Thyroid gland (tissue), 4 donors: ENCODE measurements at places on chromosomes 13 and 19. TPM values are rescaled to one million over a fixed set of nuclear protein-coding genes. Genes with fewer than 3 reads are reported as not detected.

Gene ZNF324B
- total RNA-seq: 13.4 TPM

Gene OR10H4
- not detected for total RNA-seq

Gene LYL1
- 10.9 TPM for total RNA-seq

Gene NTF4
- not detected for total RNA-seq

Gene ARL11
- 1.2 TPM for total RNA-seq

Gene CNN1
- total RNA-seq: 6.3 TPM

Gene TMEM145
- not detected for total RNA-seq

Gene PRR12
- 12.0 TPM for total RNA-seq

Gene RANBP3
- 84.3 TPM for total RNA-seq

Gene ZNF426
- 14.8 TPM for total RNA-seq

Gene ZNF98
- total RNA-seq: 11.4 TPM

- no peaks in the 10 kb centered on the region for H3K36me3 ChIP-seq
- H3K27me3 ChIP-seq: peaks cover 5% of the 10 kb centered on the region
- no peak overlapping the region for H3K27ac ChIP-seq
- no peak for DNase-seq
- H3K4me1 ChIP-seq: no peaks in the 10 kb centered on the region
Observed at GRCh38 chr19:19214159-19214490, 2.4 kb downstream of the NCAN start.

- H3K4me3 ChIP-seq: no peak overlapping the region
- H3K27ac ChIP-seq: no peak overlapping the region
- no peaks in the 10 kb centered on the region for H3K36me3 ChIP-seq
- peaks cover 5% of the 10 kb centered on the region for H3K4me1 ChIP-seq
Observed at GRCh38 chr19:8654591-8655339, 24.3 kb downstream of the NFILZ start.

DNA sequence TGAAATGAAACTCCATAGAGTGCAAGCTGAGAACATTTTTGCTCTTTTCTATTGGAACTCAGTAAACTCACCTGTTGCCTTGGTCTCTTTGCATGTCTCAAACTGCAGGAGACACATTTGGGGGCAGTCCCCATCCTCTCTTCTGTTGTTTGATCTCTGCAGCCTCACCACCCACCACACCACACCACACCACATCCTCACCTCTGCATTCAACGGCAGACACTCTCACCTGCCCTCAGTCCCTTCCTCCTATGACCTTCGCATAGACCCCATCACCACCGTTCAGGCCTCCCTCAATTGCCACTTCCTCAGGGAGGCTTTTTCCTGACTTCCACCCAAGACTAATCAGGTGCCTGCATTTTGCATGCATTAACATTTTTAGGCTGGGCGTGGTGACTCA, 14.4 kb upstream of the TPM4 start:
- no peaks in the 10 kb centered on the region for H3K36me3 ChIP-seq
- H3K4me3 ChIP-seq: no peak overlapping the region
- H3K4me1 ChIP-seq: no peaks in the 10 kb centered on the region
- no peaks in the 10 kb centered on the region for H3K27me3 ChIP-seq

DNA sequence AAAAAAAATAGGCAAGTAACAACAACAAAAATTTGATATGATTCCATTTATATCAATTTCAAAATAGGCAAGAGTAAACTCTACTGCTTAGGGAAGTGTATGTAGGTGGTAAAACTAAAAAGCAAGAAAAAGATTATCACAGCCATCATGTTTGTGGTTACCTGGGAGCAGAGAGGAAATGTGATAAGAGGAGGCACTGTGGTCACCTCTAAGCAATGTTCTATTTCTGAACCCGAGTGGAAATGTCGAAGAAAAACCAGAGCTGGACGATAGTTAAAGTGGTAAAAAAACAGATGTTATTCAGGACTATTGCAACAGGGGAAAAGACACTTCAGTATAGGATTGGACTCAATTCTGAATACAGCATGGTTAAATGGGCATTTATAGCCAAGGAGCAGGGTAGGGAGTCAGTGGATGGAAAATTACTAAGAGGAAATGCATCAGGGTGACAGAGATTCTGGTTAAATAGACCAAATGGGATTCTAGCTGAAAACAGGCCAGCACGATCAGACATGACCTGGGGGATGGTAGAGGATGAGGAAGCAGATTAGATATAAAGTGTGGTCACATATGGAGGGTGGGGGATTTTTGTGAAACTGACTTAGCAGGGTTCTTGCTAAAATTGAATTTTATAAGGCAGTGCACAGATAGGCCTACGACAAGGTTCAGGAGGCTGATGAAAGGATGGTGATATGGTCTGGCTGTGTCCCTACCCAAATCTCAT, 6.0 kb upstream of the TEX30 start:
- H3K4me3 ChIP-seq: no peak overlapping the region
- no peak overlapping the region for H3K27ac ChIP-seq
- no peaks in the 10 kb centered on the region for H3K36me3 ChIP-seq
- H3K4me1 ChIP-seq: no peaks in the 10 kb centered on the region
- no peak for DNase-seq

GRCh38 chr19:5889288-5889971, 14.2 kb downstream of the NDUFA11 start:
- no peak overlapping the region for H3K4me3 ChIP-seq
- H3K27ac ChIP-seq: no peak overlapping the region

DNA sequence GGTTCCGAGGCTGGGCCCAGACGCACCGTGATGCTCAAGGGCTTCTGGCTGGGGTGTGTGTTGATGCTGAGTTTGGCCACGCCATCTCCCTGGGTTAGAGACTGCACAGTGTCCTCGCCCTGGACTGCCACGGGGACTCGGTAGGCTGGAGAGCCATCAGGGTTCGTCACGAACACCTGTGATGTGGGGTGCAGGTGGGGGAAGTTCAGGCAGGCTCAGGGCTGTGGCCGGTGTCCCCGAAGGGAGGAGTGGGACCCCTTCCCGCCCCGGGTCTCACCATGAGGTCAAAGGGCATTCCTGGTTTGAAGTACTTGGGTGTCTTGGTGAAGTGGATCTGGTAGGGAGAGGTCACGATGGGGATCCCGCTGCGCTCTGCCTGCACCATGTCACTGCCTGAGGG, 8.2 kb downstream of the C3 start:
- no peaks in the 10 kb centered on the region for H3K36me3 ChIP-seq
- no peak overlapping the region for H3K4me3 ChIP-seq
- H3K27ac ChIP-seq: no peak overlapping the region

DNA sequence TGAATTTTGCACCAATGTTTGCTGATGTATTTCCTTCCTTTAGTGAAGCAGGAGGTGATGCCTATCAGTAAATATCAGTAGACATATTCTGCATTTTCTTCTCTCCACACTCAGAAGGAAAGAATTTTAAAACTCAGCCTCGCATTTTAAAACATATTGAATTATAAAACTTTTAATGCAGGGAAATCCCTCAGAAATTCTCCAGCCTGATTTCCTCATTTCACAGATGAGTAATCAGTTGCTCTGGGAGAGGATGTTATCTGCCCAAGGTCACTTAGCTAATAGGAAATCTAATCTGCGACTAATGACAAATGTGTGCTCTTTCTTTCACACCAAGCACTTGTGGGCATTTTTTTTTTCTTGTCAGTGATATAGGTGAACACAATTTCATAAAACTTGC, 320.6 kb downstream of the ITGBL1 start:
- no peaks in the 10 kb centered on the region for H3K36me3 ChIP-seq
- no peak for DNase-seq
- no peaks in the 10 kb centered on the region for H3K4me1 ChIP-seq
- H3K4me3 ChIP-seq: no peak overlapping the region
- no peaks in the 10 kb centered on the region for H3K27me3 ChIP-seq

GRCh38 chr13:31719214-31719613, 20.1 kb upstream of the RXFP2 start:
- H3K27me3 ChIP-seq: no peaks in the 10 kb centered on the region
- DNase-seq: no peak
- no peak overlapping the region for H3K27ac ChIP-seq
- no peaks in the 10 kb centered on the region for H3K36me3 ChIP-seq
- H3K4me3 ChIP-seq: no peak overlapping the region

- no peak for DNase-seq
- no peak overlapping the region for H3K27ac ChIP-seq
- H3K4me1 ChIP-seq: no peaks in the 10 kb centered on the region
- H3K36me3 ChIP-seq: no peaks in the 10 kb centered on the region
- H3K4me3 ChIP-seq: no peak overlapping the region
Observed at GRCh38 chr13:45705918-45706317, 3.8 kb downstream of the CBY2 start.

DNA sequence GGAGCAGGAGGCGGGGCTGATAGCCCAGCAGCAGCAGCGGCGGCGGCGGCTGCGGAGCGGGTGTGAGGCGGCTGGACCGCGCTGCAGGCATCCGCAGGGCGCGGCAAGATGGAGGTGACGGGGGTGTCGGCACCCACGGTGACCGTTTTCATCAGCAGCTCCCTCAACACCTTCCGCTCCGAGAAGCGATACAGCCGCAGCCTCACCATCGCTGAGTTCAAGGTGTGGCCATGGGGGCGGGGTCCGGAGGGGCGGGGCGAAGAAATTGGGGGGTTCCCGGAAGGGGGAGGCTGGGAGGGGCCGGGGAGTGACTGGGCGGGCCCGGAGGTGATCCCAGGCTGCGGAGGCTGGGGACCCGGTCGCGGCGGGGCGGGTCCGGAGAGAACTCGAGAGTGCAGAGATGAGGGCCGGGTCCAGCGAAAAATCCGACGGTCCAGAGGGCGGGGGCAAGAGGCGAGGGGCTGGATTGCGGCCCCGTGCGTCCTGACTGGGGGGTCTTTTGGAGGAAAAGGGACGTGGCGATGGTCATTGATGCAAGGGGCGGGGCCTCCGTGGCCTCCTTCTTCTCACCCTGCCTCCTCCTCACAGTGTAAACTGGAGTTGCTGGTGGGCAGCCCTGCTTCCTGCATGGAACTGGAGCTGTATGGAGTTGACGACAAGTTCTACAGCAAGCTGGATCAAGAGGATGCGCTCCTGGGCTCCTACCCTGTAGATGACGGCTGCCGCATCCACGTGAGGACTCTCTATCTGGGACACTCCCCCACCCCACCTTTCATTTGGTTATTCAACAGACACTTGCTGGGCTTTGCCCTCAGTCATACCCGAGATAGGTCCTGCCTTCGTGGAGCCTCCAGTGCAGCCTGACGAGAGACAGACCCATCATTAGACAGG, at the start of gene TBCB:
TBCB (plus strand) TSS at position 16 of the 891 bp plus-strand sequence; CDS start at position 109, 93 bp downstream.
- peak within 1 kb of the TSS; percentile 60 for H3K4me3 ChIP-seq
- H3K27me3 ChIP-seq: no peaks in the 10 kb centered on the region
- DNase-seq: peak; percentile 80
- H3K27ac ChIP-seq: peak within 1 kb of the TSS; percentile 68
- H3K36me3 ChIP-seq: peaks cover 12% of the 10 kb centered on the region

DNA sequence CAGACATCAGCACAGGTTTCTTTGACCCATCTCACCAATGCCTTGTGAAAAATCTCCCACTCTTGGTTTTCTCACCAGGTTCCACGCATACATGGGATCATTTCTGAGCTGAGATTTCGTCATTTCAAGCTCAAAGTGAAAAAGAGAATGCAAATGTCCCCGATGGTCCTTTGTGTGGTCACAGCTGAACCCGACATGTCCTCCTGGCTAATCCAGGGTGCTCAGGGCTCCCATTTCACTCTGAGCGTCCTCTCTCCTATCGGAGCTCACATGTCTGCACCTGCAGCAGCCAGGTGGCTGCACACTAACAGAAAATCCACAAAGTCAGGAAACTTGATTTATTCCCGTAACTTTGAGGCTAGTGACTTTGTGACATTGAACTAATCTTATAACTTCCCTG, 9.3 kb upstream of the CEACAM3 start:
- DNase-seq: no peak
- H3K36me3 ChIP-seq: no peaks in the 10 kb centered on the region
- H3K27ac ChIP-seq: no peak overlapping the region
- H3K4me3 ChIP-seq: no peak overlapping the region
- H3K27me3 ChIP-seq: no peaks in the 10 kb centered on the region

GRCh38 chr19:11452620-11453310, 17.3 kb downstream of the PRKCSH start:
- H3K27me3 ChIP-seq: no peaks in the 10 kb centered on the region
- DNase-seq: no peak
- H3K4me3 ChIP-seq: no peak overlapping the region
- no peak overlapping the region for H3K27ac ChIP-seq
- H3K4me1 ChIP-seq: no peaks in the 10 kb centered on the region

- H3K4me1 ChIP-seq: no peaks in the 10 kb centered on the region
- no peaks in the 10 kb centered on the region for H3K27me3 ChIP-seq
- H3K27ac ChIP-seq: no peak overlapping the region
- no peak for DNase-seq
- H3K4me3 ChIP-seq: no peak overlapping the region
- peaks cover 56% of the 10 kb centered on the region for H3K36me3 ChIP-seq
Observed at GRCh38 chr19:11444059-11444458, 8.6 kb downstream of the PRKCSH start.

DNA sequence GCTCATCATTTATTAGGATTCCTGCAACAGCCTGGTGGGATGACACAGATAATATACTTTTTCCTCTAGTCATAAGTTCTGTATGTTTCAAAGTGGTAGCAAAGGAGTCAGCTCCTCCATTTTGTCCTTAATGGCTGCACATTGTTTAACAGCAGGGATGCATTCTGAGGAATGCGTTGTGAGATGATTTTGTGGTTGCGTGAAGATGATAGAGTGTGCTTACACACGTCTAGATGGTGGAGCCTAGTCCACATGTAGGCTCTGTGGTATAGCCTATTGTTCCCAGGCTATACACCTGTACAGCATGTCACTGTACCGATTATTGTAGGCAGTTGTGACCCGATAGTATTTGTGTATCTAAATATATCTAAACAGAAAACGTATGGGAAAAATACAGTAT, 4.6 kb downstream of the SMARCA4 start:
- no peaks in the 10 kb centered on the region for H3K27me3 ChIP-seq
- H3K27ac ChIP-seq: no peak overlapping the region
- H3K4me1 ChIP-seq: peaks cover 41% of the 10 kb centered on the region
- H3K36me3 ChIP-seq: no peaks in the 10 kb centered on the region
- no peak overlapping the region for H3K4me3 ChIP-seq
- no peak for DNase-seq

DNA sequence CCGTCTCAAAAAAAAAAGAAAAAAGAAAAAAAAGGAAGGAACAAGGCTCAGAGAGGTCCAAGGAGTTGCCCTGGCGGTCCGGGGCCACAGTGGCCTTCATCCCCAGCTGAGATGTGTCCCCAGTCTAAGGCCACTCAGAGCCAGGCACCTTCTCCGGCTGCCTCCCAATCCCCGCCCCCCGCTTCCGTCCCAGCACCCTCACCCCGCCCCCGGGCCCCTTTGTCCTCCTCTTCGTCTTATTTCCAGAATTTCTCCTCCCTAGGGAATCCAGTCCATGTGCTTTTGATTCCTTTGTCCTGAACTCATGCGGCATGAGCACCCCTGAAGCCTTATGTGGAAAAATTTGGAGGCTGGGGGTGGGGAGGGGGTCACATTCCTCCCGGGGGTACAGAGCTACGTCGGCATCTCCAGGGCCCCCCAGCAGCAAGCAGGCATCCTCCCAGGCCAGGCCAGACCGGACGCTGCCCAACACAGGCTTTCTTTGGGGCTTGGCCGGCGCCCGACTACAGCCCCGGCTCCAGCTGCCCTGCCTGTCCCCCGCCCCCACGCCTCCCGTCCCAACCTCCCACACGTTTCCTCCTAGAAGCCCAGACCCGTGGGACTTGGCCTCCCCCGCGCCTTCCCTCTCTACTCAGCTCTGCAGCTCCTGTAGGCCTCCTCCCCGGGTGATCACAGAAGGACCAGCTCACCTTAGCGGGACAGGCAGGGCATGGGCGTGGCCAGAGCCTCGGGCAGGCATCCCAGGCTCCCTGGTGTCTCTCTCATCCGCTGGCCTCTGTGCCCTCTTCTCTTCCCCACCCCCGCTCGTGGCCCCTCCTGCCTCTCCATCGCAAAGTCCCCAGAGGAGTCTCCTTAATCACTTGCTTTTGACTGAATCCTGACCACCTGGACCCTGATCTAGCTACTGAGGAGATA, 17.8 kb upstream of the ADGRE5 start:
- no peaks in the 10 kb centered on the region for H3K36me3 ChIP-seq
- peak overlapping the region; percentile 45 for H3K27ac ChIP-seq
- H3K4me1 ChIP-seq: peaks cover 9% of the 10 kb centered on the region
- H3K4me3 ChIP-seq: no peak overlapping the region
- H3K27me3 ChIP-seq: no peaks in the 10 kb centered on the region
